ENCODE measurements at places on chromosomes 4 and X.

- no peak for DNase-seq
Measured at GRCh38 chr4:36322921-36323354, 41.5 kb downstream of the DTHD1 start.

- no peak for DNase-seq
Measured at GRCh38 chrX:68018248-68019203, 414.8 kb downstream of the OPHN1 start.

DNA sequence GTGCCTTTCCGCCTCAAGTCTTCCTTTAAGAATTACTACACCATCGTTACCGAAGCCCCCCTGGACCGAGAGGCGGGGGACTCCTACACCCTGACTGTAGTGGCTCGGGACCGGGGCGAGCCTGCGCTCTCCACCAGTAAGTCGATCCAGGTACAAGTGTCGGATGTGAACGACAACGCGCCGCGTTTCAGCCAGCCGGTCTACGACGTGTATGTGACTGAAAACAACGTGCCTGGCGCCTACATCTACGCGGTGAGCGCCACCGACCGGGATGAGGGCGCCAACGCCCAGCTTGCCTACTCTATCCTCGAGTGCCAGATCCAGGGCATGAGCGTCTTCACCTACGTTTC is 2.2 kb downstream of the PCDH10 start:
- DNase-seq = no peak

- DNase-seq = no peak
Measured at GRCh38 chrX:19611636-19612376, 96.5 kb upstream of the MAP3K15 start.

DNA sequence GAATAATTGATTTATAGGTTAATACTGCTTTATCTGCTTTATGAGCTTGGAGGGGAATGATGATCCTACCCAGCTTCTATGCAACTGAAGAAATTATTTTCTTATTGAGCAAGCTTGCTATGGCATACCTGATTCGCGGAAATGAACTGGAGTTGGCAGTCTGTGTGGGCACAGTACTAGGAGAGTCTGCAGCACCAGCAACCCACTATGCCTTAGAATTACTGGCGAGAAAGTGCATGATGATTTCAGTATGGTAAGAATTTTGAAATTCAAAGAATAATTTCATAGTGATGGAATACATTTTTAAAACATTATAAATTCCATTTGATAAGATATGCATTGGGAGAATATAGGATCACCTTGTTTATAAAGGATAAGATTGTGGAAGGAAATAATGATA is 32.3 kb downstream of the SPATA4 start:
- no peak for DNase-seq

- DNase-seq = no peak
Measured at GRCh38 chr4:103626296-103626695, 93.5 kb downstream of the TACR3 start.

- DNase-seq = no peak
Measured at GRCh38 chrX:54415534-54416350, 24.5 kb upstream of the TSR2 start.

DNA sequence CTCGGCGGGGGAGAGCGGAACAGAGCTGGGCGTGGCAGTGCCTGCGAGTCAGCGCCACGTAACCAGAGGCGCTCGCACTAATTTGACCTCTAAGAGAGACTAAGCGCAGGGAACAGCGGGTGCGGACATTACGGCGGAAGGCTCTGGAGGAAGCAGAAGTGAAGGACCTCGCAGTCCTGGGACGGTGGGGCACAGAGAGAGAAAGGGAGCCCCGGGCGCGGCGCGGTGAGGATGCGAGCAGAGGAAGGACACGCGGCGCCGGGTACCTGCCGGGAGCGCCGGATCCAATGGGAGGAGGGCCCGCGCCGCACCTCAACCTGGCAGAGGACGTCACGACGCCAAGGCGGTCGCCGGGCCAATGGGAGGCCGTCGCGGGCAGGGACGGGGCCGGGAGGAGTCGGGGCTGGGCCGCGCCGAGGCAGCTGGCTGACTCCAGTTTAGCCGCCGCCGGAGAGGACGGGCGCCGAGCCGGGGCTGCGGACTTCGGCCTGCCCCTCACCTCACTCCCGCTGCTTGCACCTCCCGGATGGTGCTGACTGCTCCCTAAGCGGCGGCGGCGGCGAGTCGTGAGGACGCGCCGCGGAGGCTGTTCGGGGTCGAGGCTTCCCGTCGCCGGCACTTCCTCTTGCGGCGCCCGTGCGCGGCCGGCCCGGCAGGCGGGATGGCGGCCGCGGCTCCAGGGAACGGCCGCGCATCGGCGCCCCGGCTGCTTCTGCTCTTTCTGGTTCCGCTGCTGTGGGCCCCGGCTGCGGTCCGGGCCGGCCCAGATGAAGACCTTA is at the start of gene TMEM165:
TMEM165 (plus strand) TSS at position 429 of the 779 bp plus-strand sequence; CDS start at position 662, 233 bp downstream.
- peak; percentile 91 for DNase-seq

DNA sequence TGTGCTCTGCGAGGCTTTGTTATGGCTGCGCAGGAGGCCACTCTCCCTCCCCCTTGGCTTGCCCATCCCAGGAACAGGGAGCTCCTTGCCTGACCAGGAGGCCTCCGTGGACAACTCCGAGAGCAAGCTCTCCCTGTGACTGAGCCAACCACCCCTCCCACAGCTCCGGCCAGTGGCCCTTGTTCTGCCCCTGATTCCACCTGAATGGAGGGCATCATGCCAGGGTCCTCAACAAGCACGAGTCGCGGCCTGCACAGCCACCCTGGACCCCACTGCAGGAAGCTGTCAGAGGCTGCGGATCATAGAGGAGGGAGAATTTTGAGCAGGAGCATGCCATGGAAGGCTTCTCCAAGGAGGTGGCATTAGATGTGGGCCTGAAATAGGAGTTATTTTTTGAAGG is 44.8 kb upstream of the GRPEL1 start:
- no peak for DNase-seq

DNA sequence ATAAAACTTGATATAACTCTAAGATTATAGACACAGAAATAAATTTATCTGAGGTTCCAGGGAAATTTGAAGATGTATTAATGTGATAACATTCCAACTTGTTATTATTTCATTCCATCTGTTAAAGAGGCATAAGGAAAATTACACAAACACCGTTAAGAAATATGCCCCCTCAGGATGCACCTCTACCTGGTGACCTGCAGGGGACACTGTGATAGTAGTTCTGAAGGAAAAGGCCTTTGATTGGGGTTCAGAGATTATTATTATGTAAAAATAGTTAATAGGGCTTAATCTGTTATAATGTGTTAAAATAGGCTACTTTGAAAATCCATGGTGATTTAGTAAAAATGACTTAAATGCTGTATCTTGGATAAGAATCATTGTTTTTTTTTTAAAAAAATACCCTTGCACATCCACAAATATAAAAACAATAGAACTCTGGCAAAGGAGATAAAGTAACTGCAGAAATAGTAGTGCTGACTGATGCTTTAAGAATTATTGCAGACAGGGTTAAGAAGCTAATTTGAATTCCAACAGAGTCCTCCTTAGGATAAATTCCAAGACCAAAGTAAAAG is 6.1 kb upstream of the ABRAXAS1 start:
- DNase-seq = no peak

DNA sequence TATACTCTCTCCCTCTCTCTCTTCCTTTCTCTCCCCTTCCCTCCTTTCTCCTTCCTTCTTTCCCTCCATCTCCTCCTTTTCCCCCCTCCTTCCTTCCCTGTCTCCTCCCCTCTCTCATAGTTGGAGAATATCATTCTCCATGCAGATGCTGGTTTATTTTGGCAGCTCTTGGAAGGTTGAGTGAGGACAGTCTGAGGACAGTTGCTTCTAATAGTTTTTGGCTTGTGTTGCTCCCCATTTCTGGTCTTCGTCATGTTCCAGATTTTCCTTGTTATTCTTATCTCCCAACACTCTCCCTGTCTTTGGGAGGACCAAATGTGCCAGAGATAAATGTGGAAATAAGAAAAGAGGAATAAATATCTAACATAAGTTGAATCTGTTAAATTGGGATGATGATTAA is 263.0 kb downstream of the FRMPD4 start:
- no peak for DNase-seq

DNA sequence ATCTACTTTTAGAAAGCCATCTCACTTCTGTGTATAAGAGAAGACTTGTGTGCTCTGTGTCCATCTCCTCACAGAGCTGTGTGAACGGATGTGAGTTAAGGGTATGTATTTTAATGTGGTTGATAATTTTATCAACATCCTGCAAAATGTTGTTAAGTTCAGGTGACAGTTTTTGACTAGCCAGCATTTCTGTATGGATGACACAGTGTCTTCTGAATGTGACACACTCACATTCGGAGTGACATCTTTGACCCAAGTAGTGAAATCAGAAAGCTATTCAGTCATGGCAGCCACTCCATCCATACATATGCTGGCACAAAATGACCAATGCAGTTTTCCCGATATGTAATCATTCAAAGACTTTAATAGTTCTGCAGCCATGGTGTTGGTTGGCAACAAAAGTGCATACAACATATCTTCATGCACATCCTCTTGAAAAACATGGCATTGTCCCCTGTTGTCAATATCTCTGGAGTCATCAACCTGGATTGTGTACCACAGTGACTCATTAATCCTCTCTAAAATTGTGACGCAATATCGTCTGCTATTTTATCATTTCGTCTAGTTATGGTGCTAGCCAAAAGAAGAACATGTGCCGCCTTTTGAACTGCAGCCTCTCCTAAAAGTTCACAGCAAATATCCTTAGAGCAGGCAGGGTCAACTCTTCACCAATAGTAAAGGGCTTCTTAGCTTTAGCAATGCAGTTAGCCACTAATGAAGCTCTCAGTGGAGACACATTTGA is 6.8 kb upstream of the FGF2 start:
- DNase-seq = no peak

DNA sequence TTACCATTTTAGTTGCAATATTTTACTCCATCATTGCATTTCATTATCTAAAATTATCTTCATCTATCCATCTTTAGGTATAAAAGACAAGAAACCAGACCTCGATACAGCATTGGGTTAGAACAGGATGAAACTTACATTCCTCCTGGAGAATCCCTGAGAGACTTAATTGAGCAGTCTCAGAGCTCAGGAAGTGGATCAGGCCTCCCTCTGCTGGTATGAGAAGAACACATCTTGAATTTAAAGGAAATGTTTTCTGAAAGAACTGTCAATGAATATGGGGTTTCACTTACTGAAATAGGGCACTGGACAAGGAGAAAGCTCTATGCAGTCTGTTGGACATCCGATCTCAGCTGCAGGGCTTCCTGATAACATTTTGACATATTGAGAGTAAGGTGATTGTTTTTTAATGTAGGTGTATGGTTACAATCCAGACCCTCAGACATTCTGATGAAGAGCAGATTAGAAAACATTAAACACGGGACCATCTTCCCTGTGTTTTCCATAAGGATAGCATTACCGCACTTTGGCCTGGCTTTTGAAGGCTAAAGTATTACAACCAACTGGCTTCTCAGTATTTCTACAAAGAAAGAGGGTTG is 367.2 kb downstream of the BMPR1B start:
- no peak for DNase-seq

GRCh38 chr4:149973181-149973580 is 105.1 kb upstream of the DCLK2 start:
- DNase-seq = no peak

DNA sequence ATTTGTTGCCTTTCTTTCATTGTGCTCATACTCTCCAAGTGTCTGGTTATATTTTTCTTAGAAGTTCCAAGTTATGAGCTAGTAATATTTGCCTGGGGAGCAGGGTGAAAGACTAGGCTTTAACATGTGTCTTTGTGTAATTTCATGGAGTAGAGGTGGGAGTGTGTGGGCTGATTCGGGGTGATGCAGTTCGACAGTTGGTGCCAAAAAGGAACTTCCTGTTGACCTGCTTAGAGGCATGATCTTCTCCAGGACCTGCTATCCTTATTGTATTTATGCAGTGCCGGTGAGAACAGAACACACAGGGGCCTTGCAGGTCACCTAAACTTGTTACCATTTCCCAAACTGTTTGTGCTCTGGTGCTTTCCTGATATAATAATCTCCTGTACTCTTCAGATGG is 21.2 kb downstream of the USP53 start:
- no peak for DNase-seq

DNA sequence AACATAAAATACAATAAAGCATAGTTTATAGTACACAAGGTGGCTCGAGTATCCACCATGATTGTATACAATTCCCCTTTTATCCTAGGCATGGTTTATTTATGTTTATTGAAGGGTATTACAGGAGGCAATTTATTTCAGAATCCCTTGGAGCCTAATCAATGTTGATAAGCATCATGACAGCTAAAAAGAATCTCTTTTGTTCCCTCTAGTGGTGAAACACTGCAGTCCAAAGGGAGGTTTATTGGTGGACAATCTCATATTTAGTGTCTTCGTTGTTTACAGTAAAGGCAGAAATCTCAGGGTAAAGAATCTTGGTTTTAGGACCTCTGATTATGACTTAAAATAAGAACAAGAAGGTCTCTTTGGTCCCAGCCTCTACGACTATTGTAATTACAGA is 1712.5 kb downstream of the C4orf33 start:
- DNase-seq = no peak

DNA sequence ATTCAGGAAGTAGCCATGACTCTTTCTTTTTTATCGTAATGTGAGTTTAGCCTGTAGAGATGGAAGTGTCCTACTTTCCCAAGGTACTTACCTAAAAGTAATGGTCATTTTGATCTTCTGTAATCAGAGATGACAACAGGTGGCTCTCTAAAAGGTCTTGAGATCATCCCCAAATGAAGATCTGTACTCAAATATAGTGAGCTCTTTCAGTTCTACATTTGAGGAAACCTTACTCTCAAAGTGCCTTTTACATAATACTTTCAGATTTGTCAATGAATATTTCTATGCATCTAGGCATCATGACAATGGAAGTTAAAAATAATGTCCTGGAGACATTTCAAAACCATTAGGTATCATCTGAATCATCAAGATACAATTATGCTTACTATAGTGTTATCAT is 17.2 kb upstream of the MND1 start:
- no peak for DNase-seq

- DNase-seq = no peak
Measured at GRCh38 chrX:111180750-111181240, 84.8 kb downstream of the PAK3 start.

GRCh38 chr4:128823025-128823661 is 13.6 kb downstream of the JADE1 start:
- no peak for DNase-seq

DNA sequence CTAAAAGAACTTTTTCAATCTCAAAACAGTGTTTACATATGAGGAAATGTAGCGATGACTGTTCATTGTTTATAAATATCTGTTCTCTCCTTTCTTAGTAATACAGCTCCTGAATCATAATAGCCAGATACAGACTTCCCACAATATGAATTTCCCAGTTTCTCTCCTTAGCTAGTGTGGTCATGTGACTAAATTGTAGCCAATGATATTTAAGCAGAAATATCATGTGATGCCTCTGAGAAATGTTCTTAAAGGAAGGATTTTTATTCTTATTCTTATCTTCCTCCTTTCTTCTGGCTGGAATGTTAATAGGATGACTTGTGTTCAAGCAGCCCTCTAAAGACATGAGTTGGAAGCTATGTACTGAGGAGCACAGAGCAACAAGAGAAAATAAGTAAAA is 383.7 kb upstream of the ATOH1 start:
- no peak for DNase-seq

- no peak for DNase-seq
Measured at GRCh38 chr4:95472534-95472933, 76.2 kb downstream of the UNC5C start.

GRCh38 chr4:185548587-185548986 is 13.3 kb upstream of the PDLIM3 start:
- no peak for DNase-seq
